HAP-1 (cell line): ENCODE measurements at places on chromosomes 2 and 18.

DNA sequence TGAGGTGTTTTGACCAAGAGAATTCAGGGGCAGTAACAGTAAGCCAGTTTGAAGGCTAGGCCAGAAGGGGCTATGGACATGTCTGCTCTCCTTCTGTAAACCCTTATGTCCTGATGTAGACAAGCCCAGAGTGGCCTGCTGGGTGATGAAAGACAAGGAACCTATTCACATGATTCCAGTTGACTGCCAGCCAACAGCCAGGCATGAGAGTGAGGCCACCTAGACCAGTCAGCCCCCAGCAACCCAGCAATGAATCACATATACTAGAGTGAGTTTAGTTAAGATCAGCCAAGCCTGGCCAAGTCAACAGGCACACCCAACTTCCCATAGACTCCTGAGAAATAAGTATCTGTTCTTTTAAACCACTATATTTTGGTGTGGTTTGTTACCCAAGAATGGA is 1889.7 kb upstream of the CELF4 start:
- no peak for DNase-seq

DNA sequence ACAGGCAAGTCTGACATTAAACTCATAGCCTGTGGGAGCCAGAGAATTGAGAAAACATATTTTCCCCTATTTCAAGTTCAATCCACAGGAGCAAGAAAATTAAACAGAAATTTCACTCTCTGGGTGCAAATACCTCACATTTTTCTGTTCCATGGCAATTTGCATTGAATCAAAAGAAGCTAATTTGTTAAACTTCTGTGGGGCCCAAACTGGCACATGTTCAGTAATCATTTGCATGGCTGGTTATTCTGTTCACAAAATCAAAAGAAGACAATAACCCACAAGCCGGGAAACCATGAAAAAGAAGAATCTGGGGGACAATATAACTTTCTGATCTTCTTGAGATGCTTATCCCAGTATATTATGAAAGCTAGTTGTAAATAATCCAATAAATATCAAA is 363.1 kb downstream of the LRP1B start:
- DNase-seq, result no peak

DNA sequence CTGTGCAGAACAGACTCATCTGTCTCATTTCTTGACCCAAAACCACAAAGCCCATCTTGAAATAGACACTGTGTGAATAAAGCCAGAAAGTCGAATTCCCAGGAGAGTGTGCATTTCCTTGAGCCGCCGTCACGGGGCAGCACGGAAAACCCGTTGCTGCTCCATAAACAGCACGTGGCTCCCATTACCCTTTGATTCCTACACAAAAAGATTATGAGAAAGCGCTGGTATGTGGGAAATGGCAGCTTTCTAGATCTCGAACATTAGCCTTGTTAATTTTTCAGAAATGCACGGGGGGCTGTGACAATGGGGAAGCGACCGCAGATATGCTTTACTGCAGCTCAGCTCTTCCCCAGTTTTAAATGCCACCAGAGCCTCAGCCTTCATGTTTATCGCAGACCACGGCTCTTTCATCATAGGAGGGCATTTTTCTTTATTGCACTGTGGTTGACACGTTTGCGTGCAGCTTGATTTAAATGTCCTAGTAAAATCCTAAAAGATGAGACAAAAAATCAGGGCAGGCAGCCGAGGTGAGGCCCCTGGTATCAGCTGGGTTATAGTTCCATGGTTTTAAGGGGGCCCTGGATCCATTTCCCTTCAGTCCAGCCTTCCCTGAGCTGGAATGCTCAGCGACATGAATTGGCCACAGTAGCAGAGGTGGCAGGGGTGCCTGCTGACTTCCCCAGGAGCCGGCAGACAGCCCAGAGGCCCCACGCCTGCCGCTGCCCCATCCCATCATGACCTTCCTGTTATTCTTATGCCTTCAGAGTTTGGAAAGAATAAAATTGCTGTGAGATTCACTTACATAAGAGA is 249.3 kb downstream of the NDUFA10 start:
- no peak for DNase-seq

DNA sequence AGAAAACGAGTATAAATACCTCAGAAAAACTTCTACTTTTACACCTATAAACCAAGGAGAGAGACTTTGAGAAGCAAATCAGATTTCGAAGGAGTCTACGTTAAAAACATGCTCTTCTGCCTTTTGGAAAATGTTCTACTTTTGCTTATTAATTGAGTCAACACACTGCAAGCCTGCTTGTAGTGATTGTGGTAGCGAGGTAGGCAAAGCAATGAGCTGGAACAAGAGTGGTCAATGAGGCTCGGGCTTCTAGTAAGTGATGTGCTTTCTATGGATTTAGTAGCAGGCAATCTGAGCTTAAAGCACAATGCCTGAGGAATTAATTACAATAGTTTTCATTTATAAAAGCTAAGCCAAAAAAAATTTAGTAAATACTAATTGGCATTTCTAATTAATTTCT is 103.4 kb upstream of the TFCP2L1 start:
- DNase-seq, result no peak

DNA sequence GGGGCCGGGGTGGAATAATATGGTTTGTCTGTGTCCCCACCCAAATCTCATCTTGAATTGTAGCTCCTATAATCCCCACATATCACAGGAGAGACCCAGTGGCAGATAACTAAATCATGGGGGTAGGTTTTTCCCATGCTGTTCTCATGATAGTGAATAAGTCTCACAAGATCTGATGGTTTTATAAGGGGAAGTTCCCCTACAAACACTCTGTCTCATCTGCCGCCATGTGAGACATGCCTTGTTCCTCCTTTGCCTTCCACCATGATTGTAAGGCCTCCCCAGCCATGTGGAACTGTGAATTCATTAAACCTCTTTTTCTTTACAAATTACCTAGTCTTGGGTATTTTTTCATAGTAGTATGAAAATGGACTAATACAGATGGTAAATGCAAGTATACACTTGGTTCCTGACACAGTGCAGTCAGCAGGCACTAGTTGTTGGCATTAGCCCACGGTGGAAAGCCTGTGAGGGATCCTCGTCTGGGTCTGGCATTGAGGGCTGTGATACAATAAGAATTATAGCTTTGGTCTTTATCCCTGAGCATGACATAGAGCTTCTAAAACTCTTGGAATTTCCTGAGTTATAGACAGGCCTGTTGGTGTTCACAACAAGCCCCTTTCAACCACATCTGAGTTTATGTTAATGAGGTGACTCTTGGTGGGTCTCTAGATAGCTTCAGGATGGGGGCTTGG is 135.8 kb downstream of the CABLES1 start:
- no peak for DNase-seq

DNA sequence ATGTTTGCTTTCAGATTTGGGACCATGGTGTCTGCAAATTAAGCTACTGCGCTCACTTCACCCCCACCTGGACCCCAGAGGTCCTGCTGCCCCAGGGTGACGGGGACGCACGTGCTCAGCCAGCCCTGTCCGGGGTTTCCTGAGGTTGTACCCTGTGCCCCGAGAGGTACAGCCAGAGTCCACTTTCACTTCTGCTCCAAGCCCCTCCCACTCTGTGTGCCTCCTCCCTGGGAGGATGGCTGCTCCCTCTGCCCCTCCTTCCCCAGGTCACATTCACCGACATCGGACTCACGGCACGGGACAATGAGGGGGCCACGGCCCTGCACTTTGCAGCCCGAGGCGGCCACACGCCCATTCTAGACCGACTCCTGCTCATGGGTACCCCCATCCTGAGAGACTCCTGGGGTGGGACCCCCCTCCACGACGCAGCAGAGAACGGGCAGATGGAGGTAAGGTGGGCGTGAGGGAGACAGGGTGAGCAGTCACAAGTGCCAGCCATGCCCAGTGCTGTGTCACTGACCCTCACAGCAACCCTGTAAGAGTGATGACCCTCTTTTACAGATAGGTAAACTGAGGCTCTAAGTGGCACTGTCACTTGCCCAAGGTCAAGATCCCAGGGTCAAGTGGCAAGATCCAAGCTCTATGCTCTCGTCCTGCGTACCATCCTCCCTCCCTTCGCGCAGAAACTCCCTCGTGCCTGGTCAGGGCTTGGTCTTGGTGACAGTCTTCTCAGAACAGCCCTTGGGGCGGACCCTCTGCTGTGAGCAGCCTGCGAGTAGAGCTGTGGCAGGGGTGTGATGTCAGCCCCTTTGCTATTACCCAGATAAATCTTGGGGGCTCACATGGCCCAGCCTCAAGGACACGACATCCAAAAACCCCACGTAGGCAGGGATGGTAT is 7.6 kb downstream of the ESPNL start:
- DNase-seq, result peak; percentile 21

DNA sequence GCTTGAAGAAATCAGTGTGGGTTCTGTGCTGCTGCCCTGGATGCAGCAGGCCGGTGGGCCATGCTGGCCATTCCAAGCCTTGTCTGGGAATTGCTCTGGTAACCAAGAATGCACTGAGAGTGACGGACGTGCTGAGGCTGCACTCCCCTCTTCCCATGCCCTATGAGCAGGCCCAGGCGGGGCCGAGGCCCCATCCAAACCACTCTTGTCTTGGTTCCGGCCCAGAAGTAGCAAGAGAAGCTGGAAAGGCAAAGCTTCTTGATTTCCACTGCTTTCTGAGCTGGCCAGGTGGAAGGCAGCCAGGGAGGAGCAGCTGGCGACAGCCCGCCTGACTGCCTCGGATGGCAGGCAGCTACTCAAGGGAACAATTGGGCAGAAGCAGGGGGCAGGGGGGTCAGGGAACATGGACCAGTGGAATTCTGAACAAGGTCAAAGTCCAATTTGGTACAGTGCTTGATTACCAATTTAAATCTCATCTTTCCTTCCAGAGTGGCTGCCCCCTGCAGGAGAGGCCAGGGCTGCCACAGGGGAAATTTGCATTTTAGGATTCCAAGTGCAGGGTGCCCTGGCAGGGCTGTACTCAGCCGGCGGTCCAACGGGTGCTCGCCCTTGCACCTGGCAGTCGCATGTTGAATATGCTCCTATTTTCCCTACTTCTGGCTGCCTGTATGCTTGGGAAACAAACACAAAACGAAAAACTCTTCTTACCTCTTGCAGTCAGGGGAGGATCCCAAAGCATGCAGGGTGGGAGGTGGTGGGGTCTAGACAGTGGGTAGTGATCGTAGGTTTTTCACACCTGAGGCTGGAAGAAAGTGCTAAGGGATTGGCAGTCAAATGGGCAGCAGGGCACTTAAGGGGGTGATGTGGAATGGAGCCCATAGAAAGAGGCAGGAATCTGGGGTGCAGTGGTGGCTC is 67.3 kb downstream of the LIPG start:
- no peak for DNase-seq

GRCh38 chr18:67239826-67240225 is 276.7 kb downstream of the DSEL start:
- DNase-seq, result no peak
